ENCODE measurements at places on chromosomes 6 and 20.
A peak's percentile ranks its signal among the peaks of the same experiment; 100 is the strongest.

DNA sequence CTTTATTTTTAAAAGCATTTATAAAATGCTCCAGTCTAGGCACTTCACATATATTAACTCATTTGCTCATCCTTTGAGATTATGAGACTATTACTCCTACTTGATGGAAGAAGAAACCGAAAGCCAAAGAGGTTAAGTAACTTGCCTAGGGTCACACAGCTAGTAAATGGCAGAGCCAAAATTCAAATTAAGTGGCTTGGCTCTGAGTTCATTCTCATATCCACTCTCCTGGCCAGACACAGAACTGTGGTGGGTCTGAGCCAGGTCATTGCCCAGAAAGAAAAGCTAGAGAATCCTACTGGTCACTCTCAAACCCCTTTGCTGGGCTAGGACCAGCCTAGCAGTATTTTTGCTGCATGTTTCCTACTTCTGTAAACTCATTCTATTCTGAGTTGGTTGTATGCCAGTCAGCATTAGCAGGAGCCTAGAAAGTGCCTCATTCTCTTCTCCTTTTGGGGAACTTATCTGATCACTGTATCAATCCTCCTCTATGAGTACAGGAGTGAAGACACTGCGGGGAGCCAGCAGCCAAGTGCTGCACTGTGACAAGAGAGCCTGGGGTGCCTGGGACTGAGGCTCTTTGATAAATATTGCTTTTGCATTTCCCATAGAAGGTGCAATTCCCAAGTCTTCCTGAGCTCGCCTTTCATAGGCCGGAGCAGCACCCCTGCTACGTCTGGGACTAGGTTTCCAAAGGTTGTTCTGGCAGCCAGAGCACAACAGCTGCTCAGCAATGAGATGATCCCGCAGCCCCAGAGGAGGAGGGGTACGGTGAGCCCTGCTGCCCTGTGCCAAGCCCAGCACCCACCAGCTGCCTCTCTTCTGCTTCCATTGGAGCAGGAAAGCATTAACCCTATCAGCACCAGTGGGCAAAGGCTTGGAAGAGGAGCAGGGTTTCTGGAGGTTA, 728.3 kb downstream of the MAFB start:
- DNase-seq = peak; percentile 62

DNA sequence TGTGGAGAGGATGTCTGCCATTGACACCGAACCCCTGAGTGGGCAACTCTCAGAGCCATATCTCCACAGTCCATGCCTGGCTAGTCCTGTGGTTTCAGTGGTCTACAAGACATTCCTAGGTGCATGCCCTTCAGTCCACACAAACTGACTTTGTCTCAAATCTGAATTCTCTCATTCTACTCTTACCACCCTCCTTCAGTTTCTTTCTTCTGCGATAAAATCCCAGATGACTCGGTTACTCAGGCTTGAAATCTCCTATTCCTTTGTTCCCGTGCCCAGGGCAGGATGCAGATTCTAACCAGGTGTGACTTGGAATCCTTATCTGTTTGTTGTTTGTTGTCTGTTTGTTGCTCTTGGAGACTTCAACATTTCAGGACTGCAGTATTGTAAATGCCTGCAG, 9.3 kb downstream of the CDS2 start:
- DNase-seq = no peak

GRCh38 chr6:158666628-158667359, 16.9 kb downstream of the SYTL3 start:
- DNase-seq = no peak

DNA sequence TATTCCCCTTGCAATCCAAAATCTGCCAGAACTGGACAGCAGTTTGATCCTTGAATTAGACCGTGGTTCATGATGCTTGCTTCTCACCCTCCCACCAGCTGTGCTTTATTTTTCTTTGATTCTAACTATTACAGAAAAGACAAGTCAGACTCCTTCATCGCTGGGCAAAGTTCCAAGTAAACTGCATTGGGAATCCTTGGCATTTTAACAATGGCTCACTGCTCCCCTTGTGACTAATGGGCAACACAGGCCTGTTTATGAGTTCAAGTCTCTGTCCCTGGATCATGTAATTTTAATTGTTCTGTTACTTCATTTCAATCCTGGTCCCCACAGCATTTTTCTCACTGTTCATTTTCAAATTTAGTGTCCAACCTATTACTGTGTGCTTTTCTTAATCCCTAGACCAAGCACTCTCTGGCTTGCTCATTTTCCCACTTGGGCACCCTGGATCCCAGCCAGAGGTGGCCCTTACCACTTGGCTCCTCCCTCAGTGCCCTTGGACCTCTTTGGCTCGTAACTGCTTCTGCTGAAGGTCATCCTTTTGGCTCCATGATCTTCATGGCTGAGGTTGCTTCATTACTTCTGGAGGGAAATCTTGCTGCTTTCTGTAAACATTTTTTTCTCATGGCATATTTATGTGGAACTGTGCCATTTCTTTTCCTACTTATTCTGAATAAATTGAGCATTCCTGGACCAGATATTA, 32.8 kb downstream of the PSMB9 start:
- DNase-seq = no peak

GRCh38 chr6:6747371-6747770, 158.9 kb downstream of the LY86 start:
- no peak for DNase-seq

GRCh38 chr6:21468461-21468860, 125.1 kb upstream of the SOX4 start:
- no peak for DNase-seq

DNA sequence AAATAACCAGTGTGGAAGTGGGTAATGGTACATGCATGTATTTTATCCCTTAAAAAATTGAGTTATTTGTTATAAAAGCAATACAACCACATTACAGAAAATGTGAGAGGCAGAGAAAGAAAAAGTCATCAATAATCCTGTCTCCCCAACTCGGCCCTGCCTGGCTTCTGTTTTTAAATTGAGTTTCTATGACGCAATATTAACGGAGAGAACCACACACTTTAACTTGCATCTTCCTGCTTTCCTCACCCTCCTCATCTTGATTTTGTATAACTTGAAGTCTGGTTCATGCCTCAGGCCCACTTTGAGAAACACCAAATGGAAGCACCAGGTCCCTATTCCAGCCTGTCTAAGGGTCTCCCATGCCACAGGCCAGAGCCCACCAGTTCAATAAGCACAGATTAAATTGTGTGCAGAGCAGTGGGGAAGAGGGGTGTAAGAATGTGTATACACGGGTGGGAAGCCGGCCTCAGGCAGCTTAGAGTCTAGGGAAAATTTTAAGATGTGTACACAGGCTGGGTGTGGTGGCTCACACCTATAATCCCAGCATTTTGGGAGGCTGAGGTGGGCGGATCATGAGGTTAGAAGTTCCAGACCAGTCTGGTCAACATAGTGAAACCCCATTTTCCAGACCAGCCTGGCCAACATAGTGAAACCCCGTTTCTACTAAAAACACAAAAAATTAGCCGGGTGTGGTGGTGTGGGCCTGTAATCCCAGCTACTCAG, 15.9 kb downstream of the KCNK5 start:
- DNase-seq = no peak

GRCh38 chr20:50845566-50846215, 50.8 kb downstream of the BCAS4 start:
- no peak for DNase-seq

DNA sequence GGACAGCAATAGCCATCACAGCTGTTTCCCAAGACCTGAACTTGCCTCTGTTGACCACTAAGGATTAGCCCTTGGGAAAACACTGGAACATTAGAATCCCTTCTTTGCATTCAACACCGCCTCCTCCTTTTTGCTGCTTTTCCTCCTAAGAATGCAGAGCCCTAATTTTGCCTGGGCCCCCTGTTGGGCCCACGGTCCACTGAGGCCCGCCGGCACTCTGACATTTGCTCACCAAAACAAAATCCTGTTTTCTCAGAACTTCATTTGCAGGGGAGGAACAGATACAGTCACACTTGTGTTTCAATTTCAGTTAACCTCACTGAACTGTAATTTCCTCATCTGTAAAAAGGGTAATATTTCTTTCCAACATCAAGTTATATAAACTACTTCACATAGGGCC, 116.0 kb upstream of the JARID2 start:
- DNase-seq = no peak

Data from right forelimb (tissue), 1 donor.